ENCODE measurements at places on chromosomes 12 and 14.

DNA sequence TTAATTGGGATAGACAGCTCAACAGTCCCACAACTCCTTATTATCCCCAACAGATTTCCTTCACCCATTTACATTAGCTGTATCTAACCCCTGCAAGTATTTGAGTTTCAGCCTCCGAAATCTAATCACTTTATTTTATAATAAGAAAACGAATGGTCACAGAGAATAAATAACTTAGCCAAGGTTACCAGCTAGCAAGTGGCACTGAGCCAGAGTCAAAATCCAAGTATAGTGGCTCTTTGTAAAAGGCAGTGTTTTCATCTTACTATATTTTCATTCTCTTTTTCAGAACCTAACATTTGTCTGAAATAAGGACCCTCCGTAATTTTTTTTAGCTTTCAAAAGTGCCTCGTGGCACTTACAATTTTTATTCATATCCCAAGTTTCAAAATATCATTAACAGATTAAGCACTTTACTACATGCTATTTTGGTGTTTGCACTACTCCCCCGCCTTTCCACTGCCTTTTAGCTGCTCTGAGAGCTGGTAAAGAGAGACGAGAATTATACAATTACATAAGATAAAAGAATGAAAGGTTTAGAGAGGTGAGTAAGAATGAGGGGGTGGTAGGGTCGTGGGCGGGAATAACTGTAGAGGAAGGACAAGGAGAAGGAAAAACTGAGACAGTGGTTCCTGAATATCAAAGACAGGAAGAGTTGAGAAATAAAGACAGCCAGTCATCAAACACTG lies 3.7 kb upstream of the USP15 start:
- DNase-seq = no peak

GRCh38 chr12:27304856-27305255 lies 27.8 kb upstream of the BMAL2 start:
- DNase-seq = no peak

DNA sequence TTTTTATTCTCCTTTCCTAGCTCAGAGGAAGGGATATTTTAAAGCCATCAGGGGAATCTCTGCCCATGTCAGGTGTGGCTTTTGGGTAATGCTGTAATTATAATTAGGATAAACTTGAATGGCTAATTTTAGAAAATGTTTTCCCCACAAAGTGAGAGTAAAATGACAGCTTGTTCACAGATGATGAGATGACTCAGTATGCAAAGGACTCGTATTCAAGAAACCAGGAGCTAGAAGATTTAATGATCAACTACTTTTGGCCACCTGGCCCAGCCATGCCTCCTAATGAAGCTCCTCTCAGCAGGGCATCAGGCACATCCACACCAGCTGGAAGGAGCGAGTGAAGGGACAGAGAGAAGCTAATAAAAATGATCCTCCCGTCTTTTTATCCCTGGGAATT lies 29.0 kb upstream of the PLEKHG7 start:
- DNase-seq = no peak

DNA sequence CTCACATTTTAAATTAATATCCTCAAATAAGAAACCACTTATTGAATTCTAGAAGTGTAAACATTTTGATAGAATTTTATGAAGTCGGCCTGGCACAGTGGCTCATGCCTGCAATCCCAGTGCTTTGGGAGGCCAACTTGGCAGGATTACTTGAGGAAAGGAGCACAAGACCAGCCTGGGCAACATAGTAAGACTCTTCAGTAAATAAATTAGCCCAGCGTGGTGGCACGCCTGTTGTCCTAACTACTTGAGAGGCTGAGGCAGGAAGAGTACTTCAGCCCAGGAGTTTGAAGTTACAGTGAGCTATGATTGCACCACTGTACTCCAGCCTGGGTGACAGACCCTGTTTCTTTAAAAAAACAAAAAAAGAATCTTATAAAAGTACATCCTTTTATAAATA lies 8.9 kb upstream of the ZNF410 start:
- no peak for DNase-seq

DNA sequence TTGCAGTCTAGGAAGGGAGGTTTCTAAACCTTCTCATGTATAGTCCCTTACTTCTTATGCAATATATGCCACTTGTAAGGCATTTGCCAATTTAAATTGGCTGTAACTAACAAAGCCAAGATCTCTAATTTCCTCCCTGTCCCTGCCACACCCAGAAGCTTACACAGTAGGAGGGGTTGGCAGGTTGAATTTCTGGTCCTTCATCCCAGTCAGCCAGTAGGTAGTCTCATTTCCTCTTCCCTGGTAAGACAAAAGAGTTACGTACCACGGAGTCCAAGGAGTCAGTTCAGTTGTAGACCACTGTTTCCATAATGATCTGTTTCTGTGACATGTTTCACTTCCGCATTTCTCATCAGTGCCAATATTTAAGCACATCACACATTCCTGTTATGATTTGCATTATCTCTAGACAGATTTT lies 47.0 kb upstream of the PLBD1 start:
- DNase-seq = peak; percentile 2

DNA sequence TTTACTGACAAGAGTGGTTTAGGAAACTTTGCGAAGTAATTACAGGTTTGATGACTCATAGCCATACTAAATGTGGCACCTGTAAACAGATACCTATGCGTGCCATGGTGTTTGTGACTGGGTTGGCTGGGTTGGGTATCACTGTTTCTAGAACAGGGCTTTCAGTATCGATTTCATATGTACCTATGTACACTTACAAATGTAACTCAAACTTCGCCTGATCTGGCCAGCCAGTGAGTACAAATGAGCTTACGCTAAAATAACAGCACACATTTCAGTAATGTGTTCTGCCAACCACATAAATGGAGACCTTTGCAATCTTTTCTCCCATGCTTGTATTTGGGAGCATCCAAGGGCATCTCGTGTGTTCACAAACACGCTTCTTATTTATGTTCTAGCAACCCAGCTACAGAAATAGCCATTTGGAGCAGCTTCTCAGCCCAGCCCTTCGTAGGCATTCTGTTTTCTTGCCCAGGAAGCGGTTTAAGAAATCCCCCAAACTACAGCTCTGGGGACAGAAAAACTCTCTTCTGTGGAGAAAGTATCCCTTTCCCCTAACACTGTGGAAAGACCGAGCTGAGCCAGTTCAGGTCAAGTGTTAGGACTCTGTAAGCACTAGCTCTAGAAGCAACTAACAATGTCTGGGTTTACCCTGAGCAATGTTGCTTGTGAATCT lies 42.3 kb upstream of the MDM1 start:
- DNase-seq = peak; percentile 87

DNA sequence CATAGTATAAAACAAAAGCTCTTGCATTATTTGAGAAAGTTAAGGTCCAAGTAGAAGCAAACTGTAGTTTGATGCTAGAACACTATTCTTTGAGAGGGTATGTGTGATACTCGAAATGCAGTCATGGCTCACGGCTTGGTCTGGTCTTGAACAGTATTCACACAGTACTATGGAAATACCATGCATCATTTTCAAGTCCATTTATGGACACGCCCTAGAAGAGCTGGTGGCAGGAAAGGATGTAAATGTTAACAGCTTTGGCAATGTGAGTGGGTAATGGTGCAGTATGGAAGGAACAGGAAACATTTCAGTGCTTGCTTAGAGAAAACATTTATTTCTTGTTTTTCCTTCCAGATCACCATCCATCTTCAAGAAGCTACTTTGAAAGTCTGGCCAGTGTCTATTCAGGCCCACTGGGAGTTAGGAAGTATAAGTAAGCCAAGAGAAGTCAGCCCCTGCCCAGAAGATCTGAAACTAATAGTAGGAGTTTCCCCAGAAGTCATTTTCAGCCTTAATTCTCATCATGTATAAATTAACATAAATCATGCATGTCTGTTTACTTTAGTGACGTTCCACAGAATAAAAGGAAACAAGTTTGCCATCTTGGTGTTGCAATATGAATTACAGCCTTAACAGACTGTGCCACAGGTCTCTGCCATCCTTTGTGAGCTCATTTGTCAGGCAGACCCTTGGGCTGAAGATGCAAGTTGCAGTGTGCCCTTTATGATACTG lies 5.7 kb upstream of the AKAP5 start:
- no peak for DNase-seq

DNA sequence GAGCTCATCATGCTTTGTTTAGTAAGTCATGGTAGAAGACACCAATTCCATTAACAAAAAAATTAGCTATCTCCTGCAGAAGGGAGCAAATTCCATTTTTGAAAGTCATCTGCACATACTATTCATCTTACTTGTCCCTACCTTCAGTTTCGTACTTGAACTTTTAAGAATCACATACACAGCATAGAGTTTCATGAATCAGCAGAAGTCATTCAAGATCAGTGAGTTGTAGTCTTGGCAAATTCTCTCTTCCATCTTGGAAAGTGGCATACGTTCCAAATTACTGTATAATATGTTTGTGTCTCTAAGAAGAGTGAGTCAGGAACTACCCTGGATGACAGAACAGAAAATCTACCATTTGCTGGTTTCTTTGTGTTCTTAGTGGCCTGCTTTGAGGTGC lies 14.1 kb downstream of the VRK1 start:
- DNase-seq = no peak

GRCh38 chr12:42683933-42684801 lies 94.6 kb upstream of the PRICKLE1 start:
- DNase-seq = no peak

- no peak for DNase-seq
These were observed 17.2 kb downstream of the NAV3 start for GRCh38 chr12:77847680-77848431.

- DNase-seq = no peak
These were observed 7.6 kb upstream of the SMUG1 start for GRCh38 chr12:54196396-54196795.

- no peak for DNase-seq
These were observed 2.2 kb downstream of the KRT80 start for GRCh38 chr12:52189376-52190174.

DNA sequence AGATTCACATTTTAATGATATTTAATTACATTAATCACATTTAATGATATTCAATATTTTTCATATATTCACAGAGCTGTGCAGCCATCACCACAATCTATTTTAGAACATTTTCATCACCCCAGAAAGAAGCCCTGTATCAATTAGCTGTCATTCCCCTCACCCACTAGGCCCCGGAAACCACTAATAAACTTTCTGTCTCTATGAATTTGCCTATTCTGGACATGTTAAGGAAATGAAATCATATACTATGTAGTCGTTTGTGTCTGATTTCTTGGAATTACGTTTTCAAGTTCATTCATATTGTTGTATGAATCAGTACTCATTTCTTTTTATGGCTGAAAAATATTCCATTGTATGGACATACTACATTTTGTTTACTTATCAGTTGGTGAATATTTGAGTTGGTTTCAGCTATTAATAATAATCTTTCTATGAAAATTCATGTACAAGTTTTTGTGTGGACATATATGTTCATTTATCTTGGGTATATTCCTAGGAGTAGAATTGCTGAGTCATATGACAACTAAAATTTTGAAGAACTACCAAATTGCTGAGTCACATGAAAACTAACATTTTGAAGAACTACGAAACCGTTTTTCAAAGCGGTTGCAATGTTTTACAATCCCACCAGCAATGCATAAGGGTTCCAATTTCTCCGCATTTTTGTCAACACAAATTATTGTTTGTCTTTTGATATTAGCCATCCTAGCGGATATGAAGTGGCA lies 11.7 kb upstream of the OTOGL start:
- DNase-seq = no peak

DNA sequence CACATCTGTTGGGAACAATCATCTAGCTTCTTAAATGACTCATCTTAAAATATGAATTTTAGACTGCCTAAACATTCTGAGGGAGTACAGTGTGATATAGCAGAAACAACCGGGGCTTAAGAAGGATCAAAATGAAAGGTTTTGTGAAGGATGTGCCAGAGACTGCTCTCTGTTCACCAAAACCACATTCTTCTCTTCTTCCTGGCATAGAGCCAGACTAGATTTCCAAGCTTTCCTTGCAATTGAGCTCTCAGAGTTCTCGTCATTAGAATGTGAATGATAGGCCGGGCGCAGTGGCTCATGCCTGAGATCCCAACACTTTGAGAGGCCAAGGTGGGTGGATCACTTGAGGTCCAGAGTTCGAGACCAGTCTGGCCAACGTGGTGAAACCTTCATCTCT lies 94.5 kb downstream of the LRRIQ1 start:
- DNase-seq = no peak

DNA sequence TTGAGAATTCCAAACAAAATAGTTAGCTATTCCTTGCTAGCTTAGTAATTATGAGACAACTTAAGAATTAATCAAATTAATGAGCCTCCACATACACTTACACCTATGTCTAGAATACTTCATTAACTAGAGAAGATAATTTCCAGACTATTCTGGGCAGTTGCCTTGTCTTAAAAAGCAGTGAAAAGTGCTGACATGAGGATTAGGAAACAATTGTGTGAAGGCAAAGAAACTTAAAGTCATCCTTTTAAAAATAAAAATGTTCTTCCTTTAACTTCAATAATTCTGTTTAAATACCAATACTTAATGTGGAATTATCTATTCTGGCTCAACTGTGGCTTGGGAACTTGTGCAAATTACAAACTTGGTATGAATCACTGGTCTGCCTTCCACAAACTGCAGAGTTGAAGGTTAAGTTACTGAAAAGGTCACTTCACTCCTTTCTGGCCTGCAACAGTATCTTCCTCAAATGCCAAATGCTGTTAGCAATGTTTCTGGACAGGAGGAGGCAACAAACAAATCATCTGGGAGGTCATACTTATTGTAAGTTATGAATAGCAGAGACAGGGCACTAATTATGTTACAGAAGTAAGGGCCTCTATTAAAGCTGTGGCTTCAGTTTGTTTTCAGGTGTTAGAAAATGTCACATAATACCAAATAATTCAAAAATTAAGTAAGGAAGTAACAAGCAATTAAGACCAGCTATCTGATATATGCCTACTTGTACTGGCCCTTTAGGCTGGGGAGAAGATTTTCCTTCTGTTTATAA lies 19.2 kb downstream of the PPTC7 start:
- DNase-seq = no peak

DNA sequence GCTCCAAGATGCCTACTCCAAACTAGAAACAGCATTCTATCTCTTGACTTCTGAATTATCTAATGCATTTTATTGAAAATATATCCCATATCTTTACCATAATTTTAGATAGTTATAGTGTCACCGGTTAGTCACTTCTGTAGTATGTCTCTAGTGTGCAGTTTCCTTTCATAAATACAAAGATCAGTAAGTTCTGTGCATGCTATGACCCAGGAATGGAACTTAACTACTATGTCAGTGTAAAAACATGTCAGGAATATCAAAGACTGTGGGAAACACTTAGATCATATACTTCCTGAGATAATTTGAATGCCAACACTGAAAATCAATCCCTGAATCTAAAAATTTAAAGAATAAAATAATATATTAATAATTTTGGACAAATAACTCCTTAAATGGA lies 237.6 kb downstream of the ATXN7L3B start:
- no peak for DNase-seq

GRCh38 chr12:14558473-14558959 lies 9.2 kb downstream of the PLBD1 start:
- DNase-seq = no peak

GRCh38 chr12:52126050-52126604 lies 46.6 kb downstream of the SMIM41 start:
- DNase-seq = no peak
